Smooth muscle cell of the brain vasculature (primary cell): ENCODE measurements at places on chromosomes 3 and 15.

DNA sequence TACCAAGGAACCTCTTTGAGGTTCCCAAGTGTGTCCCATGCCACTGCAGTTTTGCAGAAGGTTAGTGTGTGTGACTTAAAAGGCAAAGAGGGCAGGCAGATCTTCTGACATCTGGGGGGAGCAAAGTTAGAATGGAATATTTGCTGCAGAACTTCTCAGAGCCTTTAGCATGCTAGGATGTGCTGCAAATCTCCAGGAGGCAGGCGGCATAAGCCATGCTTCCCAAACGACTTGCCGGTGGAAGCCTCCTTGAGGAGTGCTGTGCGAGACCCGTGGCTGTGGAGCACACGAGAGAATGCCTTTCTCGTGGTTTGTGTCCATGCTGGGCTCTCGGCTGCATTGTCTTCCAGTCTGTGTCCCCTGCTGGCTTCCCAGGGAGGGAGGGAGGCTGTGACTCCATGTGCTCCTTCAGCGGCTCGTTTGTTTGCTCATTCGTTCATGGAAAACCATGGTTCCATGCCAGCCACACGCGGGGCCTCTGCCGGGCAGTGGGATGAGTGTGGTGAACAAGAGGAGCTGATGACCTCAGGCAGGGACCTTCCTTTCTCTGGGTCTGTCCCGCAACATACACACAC lies 13.8 kb downstream of the HDAC11 start:
- DNase-seq, result no peak

DNA sequence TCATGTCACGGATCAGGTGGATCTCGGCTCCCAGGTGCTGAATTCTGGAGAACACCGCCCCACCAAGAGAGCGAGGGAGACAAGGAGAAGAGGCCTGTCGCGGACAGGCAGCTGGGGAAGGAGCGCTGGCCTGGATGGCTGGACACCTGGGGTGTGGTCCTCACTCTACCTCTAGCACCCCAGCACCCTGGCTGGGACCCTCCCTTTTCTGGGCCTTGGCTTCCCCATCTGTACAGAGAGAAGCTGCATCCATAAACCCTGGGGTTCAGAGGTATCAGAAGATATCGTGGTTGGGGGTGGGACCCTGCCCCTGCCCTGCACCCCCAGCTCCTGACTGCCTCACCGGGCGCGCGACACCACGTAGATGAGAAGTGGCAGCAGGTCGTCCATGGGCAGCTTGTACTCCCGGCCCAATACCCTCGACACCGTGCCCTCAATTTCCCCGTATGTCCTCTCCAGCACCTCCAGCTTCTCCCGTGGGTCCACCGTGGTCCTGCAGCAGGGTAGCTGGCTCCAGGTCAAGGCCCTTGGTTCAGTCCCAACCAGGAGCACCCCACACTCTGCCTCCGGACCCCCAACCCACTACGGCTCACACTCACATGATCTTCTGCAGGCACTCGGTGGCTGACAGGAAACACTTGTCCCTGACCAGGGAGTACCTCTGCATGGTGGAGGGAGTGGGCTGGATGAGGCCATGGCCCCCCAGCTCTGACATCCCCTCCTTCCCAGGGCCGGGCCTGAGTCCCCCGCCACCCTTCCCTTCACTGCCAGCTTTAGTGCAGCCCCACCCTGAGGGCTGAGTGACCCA lies 21.7 kb downstream of the ALS2CL start:
- DNase-seq, result no peak

DNA sequence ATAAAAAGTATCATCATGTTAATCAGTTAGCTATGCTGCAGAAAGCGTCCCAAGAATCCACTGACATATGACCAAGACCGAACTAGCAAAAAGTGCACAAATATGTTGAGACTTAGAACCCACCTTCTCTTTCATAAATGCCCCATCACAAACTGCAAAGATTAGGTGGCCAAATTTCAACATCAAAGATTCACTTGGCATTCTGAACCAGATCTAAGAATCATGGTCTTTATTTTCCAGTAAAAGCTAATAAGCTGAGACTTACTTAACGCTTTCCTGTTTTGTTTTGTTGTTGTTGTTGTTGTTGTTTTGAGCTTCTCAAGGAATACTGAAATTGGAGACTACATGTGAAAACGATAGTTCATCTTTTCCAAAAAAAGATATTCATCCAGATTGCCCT lies 62.4 kb downstream of the ZBTB20 start:
- DNase-seq, result no peak

- DNase-seq, result no peak
These were observed 471.0 kb upstream of the PROK2 start for GRCh38 chr3:72255791-72256559.

- no peak for DNase-seq
These were observed 240.7 kb downstream of the CHST2 start for GRCh38 chr3:143360244-143360643.

- DNase-seq, result no peak
These were observed 175.3 kb upstream of the STT3B start for GRCh38 chr3:31357451-31357850.

- DNase-seq, result no peak
These were observed 32.2 kb downstream of the ATP10A start for GRCh38 chr15:25830844-25831451.

DNA sequence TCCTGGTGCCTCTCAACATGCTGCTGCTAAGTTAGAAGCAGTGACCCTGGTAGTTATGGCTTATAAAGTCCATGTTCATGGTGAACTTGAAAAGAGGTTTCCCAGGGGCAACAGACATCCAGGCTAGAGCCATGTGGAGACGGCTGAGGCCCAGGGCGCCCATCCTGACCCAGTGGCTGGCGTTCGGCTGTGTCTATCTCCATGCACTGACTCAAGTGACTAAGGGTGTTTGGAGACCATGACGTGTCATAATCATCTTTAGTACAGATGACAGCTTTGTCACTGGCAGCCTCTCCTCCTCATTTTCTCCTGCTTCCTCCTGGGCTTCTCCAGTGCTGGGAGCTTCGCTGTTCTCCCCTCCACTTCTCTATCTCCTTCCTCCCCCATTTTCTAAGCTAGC lies 287.4 kb upstream of the LYSMD4 start:
- DNase-seq, result no peak

DNA sequence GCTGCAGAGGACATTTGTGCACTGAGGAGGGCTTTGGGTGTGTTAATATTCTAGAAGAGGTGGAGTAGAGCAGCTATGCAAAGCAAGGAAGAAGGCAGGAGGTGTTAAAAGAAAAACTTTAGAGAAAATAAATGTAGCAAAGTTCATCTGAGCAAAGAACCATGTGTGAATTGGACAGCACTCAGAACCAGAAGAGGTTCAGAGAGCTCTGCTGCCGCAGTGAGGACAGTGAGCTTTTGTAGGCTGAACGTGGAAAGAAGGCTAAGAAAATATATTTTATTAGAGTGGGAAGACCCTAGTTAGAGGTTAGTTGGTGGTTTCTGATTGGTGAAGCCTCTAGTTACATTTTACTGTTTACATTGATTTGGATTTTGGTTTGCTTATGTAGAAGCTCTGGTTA lies 50.7 kb downstream of the ST6GAL1 start:
- DNase-seq, result no peak

DNA sequence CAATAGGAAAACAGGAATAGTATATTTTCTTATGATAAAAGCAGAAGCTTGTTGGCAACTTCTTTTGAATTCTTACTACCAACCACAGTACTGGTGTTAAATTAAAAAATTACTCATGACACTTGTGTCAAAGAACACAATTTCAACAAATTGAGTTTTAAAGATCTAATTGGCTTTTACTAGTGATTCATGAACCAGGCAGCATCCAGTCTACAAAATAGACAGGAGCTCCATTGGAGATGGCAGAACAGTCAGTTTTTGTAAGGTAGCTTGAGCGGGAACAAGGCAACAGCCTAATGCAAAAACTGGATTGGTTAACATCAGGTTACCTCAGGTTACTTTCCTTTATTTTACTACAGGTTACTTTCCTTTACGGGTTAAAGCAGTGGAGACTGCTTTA lies 181.3 kb upstream of the THBS1 start:
- DNase-seq, result no peak

DNA sequence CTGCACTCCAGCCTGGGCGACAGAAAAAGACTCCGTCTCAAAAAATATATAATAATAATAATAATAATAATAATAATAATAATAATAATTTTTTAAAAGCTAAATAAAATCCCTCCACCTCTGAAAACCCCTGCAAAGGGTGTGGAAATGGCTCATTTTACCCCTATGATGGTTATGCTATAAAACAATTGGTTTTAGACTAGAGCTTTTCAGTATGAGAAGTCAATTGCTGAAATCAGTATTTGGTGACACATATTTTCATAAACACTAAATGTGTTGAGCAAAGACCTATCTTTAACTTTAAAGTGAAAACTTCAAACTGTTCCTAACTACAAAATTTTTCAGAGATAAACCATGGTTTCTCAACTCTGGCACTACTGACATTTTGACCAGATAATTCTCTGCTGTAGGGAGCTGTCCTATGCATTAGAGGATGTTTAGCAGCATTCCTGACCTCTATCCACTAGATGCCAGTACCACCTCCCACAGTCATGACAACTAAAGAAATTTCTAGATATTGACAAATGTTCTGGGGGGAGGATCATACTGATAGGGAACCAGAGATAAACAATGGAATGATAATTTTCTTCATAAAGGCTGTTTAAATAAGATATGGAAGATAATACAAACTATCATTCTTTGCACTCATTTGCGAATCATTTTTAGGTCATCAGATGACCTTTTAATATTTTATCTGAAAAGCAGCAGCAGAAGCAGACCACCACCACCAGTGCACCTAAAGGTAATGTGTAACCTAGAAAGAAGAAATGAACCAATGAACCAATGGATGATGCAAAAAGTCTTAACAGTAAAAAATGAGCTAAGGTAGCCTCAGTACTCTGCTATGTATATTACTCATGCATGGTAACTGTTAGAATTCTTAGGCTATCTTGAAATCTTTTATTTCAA lies 13.8 kb downstream of the PTPN9 start:
- DNase-seq, result no peak

DNA sequence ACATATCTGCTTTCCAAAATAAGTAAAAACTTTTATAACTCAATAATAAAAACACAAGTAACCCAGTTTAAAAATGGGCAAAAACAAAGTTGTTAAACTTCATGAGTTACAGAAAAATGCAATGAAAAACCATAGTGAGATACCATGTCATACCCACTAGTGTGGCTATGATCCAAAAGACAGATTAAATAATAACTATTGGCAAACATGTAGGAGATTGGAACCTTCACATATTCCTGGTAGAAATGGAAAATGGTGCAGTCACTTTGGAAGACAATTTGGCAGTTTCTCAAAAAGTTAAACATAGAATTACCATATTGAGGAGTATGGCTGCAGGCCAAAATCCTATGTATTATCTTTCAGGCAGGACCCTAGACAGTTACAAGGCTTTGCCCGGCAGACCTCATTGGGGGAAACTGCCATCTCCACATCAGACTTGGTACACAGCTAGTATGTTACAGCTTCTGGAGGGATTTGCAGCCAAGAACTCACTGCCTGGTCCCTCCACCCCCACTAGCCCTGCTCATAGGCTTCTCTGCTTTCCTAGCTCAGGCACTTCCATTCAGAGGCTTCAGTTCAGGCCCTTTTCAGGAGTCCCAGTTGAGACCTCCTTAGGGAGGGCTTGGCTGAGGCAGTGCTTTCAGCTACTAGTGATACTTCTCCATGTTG lies 147.8 kb downstream of the NEK10 start:
- no peak for DNase-seq

DNA sequence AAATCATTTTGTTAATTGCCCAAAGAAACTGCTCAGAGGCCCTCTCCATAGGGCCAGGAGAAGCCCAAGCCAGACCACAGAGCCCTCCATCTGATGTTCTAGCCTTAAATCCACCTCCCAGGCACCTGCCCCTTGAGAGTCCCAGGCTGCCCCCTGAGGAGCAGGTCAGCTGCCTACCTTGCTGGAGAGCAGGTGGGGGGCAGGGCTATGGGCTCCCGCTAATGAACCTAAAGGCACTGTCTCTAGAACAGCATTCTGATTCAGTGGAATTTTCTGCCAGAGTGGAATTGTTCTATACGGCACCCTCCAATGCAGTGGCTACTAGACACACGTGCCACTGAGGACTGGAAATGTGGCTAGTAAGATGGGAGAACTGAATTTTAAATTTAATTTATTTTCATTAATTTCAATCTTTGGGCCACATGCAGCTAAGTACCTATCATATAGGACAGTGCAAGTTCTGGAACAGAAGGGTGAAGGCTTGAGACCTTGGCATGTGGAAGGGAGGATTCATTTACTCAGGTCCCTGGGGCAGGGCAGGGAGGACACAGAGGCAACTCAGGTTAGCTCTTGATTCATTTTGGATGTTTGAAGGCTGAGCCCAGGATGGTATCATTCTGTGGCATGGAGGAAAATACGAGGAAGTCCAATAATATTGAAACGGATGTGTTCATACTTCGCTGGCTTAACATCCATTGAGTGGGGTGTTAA lies 11.4 kb downstream of the AMOTL2 start:
- DNase-seq, result no peak

DNA sequence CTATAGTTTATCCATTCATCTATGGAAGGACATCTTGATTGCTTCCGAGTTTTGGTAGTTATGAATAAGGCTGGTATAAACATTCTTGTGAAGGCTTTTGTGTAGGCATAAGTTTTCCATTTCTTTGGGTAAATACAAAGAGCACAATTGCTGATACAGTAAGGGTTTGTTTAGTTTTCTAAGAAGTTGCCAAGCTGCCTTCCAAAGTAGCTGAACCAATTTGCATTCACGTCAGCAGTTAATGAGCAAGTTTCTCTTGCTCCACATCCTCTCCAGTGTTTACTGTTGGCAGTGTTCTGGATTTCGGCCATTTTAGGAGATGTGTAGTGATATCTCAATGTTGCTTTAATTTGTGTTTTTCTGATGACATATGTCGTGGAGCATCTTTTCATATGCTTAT lies 34.2 kb downstream of the GABRA5 start:
- DNase-seq, result no peak

GRCh38 chr15:89366656-89367393 lies 32.2 kb upstream of the POLG start:
- DNase-seq, result no peak

GRCh38 chr3:32500880-32501782 lies 1.5 kb downstream of the CMTM6 start:
- DNase-seq, result no peak

DNA sequence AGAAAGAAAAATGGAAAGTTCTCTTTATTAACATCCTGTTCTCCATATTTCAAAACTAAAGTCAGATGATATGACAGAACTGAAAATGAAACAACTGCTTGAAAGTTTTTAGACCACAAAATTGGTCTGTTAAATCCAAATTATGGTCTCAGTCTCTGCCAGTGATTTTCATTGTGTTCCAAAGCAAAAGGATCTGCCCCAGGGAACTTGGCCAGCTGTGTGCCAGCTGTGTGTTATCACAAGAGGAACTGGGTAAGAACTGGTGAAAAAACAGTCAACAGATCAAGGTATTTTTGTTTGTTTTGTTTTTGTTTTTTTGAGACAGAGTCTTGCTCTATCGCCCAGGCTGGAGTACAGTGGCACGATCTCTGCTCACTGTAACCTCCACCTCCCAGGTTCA lies 323.3 kb downstream of the CTNNB1 start:
- no peak for DNase-seq

GRCh38 chr3:43400781-43401730 lies 114.7 kb downstream of the SNRK start:
- DNase-seq, result no peak

- no peak for DNase-seq
These were observed 460.7 kb upstream of the RASGRP1 start for GRCh38 chr15:39025321-39025720.

- no peak for DNase-seq
These were observed 36.3 kb upstream of the UTS2B start for GRCh38 chr3:191366675-191367074.

GRCh38 chr3:85180-85579 lies 111.4 kb upstream of the CHL1 start:
- no peak for DNase-seq
